ENCODE measurements at places on chromosomes 2 and 18.

- DNase-seq: no peak
These were observed 49.2 kb downstream of the BCL2L11 start for GRCh38 chr2:111169924-111170323.

DNA sequence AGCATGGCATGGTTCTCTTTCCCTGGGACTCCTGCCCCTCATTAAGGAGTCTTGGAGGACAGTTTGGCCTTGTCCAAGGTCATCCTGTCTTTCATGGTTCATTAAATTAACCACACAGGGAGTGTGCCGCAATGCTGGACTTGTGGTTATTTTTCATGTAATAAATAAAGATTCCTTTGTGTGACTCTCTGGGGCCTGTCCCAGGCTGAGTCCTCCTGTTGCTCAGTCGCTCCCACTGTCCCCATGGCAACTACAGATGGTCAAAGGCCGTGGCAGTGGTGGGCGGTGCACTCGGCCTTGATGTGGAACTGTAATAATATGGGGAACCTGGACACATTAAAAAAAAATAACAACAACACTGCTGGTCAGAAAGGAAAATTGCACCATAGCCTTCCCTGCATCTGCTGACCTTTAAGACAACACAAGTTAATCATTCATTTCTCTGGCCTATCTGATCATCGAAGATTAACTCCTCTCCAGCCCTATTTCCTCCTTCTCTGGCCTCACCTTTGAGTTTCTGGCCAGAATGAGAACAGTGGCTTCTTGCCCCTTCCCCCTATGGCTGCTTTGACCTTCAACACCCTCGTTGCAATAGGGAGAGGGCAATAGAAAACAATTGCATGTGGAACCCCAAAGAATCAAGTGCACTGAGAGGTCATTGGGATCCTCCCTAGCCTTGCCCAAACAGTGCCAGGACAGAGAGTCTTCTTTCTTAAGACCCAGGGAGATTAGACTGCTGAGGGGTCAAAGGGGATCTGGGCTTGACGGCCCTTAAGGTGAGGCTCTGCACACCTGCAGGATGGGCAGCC is 44.7 kb downstream of the PSD4 start:
- no peak for DNase-seq

GRCh38 chr2:46490521-46491141 is 11.3 kb downstream of the TMEM247 start:
- DNase-seq: peak; percentile 48

DNA sequence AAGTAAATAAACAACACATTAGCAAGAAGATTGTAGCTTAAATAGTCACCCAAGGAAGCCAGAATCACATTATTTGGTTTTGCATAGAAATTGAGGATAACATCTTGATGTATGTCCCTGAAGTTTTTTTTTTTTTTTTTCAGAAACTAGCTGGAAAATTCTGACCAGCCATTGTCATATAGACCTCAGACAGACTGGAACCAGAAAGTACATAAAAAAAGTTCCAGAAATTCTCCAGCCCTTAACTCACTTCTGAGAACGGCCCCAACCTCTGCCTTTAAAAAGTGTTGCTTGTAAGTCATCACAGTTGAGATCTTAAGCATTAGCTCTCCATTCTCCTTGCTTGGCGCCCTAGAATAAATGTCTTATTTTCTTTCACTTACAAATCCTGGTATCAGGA is 350.5 kb downstream of the CCDC85A start:
- peak; percentile 18 for DNase-seq

DNA sequence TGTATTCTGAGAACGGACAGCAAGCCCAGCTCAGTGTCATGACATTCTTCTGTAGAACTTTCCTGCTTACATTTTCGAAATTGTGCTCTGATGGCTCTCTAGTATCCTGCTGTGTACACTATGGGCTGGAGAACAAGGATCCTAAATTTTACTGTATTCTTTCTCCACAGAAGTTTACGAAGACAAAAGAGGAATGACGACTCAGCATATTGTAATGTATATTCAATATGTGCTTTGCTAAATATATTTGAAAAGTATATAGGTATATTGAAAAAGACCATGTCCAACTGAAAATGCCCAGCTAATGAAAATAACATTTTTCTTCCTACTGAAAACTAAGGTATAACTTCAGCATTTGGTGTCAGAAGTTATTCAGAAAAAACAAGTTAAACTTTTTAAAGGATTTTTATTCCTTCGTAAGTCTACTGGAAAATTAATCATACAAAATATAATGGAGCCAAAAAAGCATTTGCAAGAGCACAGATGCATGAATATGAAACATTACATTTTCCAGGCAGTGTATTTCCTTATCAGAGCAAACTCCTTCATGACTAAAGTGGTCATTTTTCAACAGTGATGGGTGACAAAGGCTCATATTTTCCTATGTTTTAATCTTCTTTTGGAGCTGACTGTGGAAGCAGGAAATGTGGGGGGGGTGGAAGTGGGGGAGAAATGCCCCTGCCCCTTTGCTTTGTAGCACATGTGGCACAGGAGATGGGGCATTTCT is 143.8 kb upstream of the THUMPD2 start:
- no peak for DNase-seq

DNA sequence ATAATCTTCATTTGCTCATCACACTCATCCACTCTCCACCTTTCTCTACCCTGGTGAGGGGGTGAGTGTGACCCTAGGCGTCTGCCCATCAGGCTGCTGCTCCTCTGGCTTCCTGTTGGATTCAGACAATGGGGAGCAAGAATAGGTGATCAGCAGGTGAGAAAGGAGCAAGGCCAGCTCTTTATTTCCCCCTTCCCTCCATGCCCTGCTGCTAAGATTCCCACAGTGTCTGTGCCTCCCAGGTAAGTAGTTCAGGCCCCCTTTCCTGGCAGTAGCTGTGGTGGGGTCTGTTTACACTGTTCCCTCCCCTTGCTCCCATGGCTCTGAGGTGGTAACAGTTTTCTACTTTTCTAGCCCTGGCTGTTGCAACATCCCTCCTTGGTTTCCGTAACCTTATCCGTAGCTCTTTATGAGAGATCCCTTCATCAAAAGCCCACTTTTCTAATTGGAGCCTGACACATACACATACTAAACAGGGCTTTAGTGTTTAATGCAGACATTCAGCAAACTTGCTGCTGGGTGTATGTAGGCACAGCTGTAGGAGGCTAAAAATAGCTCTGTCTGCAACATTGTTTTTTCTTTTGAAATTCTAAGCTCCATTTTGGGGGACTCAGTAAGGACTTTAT is 27.5 kb downstream of the MAP2 start:
- DNase-seq: no peak

GRCh38 chr2:46988230-46988629 is 72.6 kb upstream of the MCFD2 start:
- DNase-seq: no peak

DNA sequence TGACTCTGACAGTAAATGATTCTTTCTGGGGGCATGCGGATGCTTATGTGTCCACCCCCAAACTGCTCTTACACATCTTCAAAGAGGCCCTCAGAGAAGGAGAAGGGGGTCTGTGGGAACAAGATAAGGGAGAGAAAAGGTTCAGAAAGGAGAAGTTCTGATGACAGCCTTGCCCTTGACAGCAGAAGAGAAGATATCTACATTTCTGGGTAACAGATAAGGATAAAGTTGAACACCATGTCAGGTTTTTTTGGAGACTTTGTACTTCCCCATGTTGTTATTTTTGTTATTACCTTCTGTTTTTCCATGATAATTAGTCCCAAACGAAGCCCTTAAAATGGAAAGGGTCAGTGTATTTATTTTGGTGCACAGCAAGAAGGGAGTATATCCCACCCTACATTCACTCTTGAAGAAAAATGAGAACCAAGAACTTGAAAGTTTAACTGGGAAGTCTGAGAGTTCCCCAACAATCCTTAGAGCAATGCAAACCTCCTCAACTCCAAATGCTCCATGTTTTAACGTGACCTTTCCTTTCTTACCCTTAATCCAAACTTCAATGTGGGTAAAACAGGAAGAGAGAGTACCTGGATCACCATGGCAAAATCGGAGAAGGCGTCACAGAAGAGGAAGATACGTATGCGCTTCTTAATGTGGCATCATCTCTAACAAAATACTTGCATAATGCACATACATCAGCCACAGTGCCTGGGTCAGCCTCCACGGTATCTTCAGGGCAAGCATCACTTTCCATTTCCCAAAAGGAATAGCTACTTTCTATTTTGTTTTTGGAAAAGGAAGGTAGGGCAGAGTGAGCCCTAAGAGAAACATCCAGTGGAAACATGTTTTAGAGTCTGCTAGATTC is 264.6 kb upstream of the STON1 start:
- DNase-seq: no peak

GRCh38 chr18:64165906-64166305 is 17.0 kb upstream of the LINC00305 start:
- DNase-seq: no peak

DNA sequence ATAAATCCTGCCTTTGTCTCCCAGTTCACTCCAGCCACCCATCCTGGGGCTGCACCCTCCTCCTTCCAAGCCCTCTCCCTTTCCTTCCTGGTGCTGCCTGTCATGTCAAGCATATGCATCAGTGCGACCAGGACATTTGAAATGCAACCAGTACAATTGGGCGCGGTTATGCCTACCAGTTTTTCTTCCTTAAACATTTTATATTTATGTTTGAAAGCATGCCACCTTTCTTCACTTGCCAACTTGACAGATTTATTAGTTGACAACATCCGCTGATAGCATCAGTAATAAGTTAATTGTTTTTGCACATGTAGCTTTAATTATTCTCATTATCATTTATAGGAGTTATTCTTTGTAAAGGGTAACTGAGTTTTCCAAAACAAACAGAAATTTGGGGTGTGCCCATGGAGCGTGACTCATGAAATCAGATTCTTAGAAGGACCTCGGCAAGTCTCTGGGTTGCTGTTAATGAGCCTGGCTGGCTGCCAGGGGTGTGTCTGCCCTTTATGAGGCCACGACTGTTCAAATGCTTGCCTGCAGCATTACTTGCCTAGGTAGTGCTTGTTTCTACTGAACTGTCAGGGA is 32.8 kb upstream of the IL1B start:
- DNase-seq: peak; percentile 72

Measured in retinal pigment epithelial cell (primary cell).